ENCODE measurements at places on chromosomes 5 and 9.

- peak; percentile 81 for DNase-seq
Measured at GRCh38 chr5:42949348-42950115, 90.6 kb downstream of the ANXA2R start.

GRCh38 chr5:175803736-175804454 is 67.5 kb upstream of the CPLX2 start:
- DNase-seq: no peak

DNA sequence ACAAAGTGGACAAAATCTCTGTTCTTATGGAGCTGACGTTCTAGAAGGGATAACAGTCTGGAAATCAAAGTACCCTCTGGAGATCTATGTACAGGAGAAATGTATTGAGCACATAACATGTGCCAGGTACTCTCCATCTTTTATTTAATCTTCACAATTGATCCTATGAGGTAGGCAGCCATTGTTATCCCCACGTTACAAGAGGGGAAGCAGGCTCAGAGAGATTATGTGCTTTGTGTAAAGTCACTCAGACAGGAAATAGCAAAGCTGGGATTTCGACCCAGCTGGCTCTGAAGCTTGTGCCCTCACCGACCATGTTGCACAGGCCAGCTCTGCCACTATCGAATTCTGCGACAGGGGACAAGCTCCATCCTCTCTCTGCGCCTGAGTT is 21.5 kb downstream of the PDGFRB start:
- no peak for DNase-seq

- DNase-seq: peak; percentile 43
Measured at GRCh38 chr5:174723979-174724483, 351 bp upstream of the MSX2 start.

DNA sequence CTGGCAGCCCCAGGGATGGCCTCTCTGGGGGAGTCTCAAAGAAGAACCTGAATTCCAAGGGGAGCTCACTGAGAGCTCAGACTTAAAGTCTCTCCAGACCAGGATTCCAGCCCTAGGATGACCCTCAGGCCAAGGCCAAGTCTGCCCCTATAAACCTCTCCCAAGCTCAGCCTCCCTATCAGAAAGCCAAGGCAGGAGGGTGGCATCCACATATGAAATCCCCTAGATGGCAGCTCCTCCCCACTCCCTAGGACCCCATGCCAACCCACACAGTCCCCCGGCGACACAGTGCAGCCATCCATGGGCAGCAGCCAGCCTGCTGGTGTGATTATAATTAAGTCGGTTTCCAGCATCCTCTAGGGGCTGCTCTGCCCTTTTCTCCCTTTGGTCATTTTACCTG is 269.9 kb downstream of the CDK5RAP2 start:
- DNase-seq: no peak

DNA sequence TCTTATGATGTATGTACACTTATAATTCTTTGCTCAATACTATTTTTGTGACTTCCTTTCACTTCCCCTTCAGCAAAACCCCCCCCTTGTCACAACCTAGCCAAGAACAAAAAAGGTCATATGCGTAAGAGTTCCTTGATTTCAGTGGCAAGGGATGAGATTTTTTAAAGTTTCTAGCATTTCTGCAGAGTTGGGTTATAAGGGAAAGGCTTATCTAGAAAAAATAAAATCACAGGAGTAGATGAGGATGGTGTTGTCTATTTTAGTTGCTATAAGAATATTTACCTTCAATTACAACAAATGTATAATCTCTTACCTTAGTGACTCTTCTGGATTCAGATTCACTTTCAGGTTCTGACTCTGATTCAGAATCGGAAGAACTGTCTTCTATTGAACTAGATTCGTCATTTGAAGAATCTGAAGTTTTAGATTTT is 184.6 kb downstream of the AP3B1 start:
- no peak for DNase-seq

- peak; percentile 21 for DNase-seq
Measured at GRCh38 chr5:174073122-174073660, 27.7 kb downstream of the NSG2 start.

GRCh38 chr9:131691969-131692611 is 47.8 kb downstream of the RAPGEF1 start:
- no peak for DNase-seq

DNA sequence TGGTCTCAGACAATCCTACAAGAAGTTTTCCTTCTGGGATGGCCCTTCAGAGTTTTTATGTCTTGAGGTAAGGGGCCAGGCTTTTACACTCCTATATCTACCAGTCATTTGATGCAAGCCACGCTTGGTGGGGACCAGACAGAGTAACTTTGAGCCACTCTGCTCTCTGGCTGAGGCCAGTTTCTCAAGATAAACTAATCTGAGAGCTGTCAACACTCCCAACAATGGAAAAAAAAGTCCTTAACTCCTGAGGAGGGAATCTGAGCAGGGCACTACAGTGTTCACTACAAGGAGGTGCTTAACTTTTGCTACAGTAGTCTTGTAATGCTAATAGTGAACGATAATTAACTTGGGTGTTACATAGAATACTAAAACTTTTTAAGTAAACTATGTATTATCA is 62.7 kb downstream of the MRPS30 start:
- no peak for DNase-seq

GRCh38 chr5:146540414-146540813 is 24.4 kb upstream of the GPR151 start:
- DNase-seq: no peak

DNA sequence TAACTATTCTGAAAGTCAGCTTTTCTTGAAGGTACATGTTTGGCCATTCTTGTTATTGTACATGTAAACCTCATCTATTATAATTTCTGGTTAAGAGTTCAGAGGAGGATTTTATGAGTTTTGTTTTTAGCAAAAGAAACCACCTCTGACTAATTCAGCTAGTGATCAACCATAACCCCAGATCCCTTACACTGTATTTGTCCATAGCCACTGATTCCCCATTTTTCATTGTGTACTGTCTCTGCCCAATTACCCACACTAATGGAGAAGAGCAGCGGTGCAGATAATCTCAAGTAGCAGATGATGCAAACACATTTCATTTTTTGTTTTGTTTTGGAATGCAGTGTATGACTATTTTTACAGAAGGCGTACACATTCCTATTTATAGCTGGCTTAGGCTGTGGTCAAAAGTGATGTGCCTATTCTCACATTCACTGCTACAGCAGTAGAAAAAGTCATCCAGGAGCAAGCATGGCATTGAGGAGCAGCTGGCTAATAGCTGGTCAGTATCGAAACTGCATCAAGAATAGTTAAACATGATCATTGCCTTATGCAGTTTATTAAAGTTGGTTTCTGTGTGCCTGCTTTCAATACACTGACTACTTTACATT is 988.3 kb downstream of the DTWD2 start:
- no peak for DNase-seq

GRCh38 chr5:82222597-82223574 is 55.3 kb downstream of the RPS23 start:
- peak; percentile 62 for DNase-seq

Data from astrocyte of the hippocampus (primary cell).